Right atrium auricular region (tissue), 2 donors: ENCODE measurements at places on chromosomes 12 and 14. TPM values are rescaled to one million over a fixed set of nuclear protein-coding genes. Genes with fewer than 3 reads are reported as not detected.

DNA sequence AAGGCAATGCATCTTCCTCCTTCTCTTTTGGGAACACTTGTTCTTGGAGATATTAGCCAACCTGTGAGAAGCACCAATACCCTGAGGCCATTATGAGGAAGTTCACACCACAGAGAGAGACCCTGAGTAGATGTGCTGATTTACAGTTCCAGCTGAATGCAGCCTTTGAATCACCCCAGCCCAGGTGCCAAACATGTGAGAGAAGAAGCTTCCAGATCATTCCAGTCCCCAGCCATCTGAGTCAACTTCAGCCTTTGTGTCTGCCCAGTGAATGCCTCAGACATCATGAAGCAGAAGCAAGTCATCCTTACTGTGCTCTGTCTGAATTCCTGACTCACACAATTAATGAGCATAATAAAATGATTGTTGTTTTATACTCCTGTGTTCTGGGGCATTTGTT is 25.1 kb downstream of the C12orf42 start:
- no peak for DNase-seq

DNA sequence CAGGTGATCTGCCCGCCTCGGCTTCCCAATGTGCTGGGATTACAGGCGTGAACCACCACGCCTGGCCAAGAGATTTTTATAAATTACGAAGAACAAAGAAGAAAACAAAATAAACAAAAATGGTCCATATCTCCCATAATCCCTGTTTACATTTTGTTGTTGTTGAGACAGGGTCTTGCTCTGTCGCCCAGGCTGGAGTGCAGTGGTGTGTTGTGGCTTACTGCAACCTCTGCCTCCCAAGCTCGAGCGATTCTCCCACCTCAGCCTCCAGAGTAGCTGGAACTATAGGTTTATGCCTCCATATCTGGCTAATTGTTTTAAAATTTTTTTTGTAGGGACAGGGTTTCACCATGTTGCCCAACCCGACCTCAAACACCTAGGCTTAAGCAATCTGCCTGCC is 156.1 kb downstream of the ZNF664 start:
- no peak for DNase-seq

DNA sequence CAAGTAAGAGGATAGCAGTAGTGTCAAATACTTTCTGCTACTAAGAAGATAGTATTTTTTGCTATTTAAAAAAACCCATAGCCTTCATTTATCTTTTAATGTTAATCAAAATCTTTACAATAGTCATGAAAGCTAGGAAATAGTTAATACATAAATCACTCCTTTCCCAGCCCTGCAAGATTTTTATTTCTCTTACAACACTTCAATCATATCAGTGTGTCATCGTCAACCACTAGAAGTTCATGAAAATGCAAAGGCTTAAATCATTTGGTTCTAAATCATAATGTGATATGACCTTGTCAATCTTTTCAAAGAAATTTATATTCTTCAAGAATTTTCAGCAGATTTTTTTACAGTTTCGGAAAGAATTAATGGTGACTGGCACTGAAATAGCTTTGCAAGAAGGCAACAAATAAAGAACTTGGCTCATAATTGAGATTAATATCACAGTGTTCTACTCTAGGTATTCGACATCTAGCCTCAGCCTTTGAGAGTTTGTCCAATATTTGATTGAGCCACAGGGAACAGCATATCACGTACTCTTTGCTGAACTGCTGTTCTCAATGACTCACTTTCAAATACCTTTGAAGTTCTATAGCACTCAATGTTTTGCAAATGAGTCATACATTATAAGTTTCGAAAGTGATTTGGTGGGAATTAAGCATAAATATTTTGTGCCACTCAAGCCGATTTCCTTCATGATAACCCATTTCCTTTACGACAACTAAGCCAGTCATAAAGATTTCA is 384.0 kb upstream of the FOXG1 start:
- no peak for DNase-seq

- DNase-seq: no peak
Measured at GRCh38 chr12:7542046-7542445, 38.5 kb upstream of the CD163 start.

- DNase-seq: no peak
Measured at GRCh38 chr12:129659961-129660622, 243.7 kb downstream of the TMEM132D start.

GRCh38 chr12:55061024-55061423 is 41.2 kb downstream of the NEUROD4 start:
- DNase-seq: no peak

DNA sequence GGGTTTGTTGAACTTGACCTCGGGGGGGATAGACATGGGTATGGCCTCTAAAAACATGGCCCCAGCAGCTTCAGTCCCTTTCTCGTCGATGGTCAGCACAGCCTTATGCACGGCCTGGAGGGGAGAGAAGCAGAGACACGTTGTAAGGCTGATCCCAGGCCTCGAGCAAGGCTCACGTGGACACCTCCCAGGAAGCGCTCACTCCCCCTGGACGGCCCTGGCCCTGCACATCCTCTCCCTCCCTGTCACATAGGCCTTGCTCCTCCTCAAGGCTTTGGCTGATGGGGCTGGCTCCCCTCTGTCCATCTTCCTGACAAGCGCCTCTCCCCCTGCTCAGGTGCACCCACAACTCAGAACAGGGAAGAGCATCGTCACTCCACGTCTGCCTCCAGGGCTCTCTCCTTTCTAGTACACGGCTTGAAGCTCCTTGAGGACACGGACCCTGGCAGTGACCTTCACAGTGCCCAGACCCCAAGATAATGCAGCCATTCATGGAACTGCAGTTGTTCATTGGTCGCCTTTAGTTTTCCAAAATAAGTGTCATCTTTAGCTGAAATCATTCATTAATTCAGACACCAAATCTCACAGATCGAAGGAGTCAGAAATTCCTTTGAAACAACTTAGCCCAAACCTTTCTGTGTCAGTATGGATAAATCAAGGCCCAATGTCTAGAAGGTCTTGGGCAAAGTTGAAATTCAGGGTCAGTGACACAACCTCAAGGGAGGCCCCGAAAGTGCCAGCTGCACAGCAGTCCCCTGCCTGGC is 9.7 kb downstream of the SERPINA1 start:
- DNase-seq: no peak

DNA sequence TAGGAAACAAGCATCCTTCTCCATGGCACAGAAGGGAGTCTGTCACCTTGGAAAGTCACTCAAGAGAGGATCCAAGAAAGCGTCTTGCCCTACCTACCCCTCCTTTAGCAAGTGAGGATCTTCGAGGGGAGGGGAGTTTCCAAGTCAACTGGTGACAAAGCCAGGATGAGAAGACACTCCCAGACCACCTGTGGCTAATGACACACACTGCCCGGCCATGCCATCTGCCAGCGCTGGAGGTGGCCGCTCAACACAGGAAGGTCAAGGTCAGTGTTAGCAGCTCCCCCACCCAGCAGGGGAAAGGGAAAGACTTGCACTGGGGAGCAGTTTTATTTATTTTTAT is 41.3 kb downstream of the ELK3 start:
- no peak for DNase-seq

The LAG3 gene
- total RNA-seq: 0.47 TPM

The TCHP gene
- total RNA-seq: 9.4 TPM

The CDC42BPB gene
- 83.4 TPM for total RNA-seq

The KRT5 gene
- 1.4 TPM for total RNA-seq

The PMCH gene
- total RNA-seq: not detected
